ENCODE measurements at places on chromosomes 16 and 17.
A peak's percentile ranks its signal among the peaks of the same experiment; 100 is the strongest.

- no peak for DNase-seq
Observed at GRCh38 chr16:6645768-6646568, 686.7 kb upstream of the RBFOX1 start.

- no peak for DNase-seq
Observed at GRCh38 chr17:27403480-27404005, 52.7 kb upstream of the KSR1 start.

DNA sequence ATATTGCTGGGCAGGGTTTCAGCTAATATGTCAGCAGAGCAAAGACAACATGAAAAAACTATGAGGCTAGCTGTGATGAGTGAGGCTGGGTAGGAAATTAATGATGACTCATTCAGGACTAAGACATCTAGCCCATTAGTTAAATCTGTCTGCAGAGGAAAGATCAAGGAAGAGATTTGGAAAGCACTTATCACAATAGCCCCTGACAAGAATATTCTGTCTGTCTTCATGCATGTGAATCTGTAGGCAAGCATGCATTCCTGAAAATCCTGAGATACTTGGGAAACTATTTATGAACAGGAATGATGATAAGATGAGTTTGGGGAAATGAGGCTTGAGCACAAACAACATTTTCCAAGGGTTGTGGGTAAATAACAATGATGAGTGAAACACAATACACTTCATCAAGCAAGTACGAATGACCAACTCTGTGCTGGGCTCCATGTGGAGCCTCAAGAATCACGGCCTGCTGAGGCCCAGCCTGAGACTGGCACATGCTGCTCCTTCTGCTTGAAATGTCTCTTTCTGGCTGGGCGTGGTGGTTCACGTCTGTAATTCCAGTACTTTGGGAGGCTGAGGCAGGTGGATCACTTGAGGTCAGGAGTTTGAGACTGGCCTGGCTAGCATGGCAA, 96.5 kb upstream of the ASIC2 start:
- DNase-seq = no peak

GRCh38 chr17:74760404-74761105, 12.1 kb downstream of the NHERF1 start:
- no peak for DNase-seq

DNA sequence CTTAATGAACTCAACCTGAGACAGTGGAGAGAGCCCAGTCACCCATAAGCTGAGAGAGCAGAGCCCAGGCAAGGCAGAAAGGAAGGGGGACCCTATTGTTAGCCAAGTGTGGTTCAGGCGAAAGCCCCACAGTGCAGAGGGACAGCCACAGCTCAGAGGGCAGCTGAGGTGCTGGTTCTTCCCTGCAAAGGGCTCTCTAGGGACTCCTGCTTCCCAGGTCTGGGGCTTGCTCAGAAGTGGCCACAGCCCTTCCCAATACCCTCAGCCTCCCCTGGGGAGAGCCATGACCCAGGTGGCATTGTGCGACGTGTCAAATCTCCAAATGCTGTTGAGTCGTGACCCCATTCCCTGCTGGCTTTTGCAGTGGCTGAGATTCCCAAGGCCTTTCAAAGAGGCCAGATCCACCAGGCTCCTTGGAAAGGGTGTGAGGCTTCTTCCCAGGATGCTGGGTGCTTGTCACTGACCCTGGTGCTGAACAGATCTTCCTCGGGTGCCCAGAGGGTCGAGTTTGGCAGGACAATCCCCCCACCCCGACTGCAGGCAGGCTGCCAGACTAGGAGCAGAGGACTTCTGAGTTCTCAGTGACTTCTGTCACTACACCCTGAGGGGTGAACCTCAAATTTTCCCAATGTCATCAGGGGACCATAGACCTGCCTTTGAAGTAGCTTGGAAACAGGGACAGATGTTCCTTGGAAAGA, 2.5 kb upstream of the CCL17 start:
- no peak for DNase-seq

GRCh38 chr16:71559855-71560254, 17.0 kb downstream of the TAT start:
- DNase-seq = no peak

DNA sequence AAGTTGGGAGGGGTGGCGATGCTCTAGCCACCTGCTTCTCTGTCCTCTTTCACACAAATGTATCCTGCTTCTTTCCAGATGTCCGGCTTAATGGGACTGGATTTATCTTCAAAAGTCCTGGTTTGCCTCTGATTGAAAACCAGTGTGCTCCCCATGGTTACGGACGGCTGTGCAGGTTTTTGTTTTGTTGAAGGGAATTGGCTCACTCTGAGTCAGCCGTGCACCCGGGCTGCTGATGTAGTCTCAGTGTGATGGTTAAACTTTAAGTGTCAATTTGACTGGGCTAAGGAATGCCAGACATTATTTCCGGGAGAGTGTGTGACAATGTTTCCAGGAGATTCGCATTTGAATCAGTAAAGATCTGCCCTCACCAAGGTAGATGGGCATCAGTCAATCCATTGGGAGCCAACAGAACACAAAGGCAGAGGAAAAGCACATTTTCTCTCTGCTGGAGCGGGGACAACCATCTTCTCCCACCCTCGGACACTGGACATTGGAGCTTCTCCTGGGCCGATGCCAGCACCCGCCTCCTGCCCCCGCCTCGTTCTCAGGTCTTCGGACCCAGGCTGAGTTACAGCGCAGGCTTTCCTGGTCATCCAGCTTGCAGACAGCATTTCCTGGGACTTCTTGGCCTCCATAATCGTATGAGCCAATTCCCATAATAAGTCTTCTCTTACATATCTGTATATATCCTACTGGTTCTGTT, 126.9 kb upstream of the TNRC6C start:
- no peak for DNase-seq

GRCh38 chr16:57700781-57701551, 6.4 kb downstream of the DRC7 start:
- no peak for DNase-seq

GRCh38 chr17:44900894-44901293, 1.6 kb upstream of the EFTUD2 start:
- no peak for DNase-seq

DNA sequence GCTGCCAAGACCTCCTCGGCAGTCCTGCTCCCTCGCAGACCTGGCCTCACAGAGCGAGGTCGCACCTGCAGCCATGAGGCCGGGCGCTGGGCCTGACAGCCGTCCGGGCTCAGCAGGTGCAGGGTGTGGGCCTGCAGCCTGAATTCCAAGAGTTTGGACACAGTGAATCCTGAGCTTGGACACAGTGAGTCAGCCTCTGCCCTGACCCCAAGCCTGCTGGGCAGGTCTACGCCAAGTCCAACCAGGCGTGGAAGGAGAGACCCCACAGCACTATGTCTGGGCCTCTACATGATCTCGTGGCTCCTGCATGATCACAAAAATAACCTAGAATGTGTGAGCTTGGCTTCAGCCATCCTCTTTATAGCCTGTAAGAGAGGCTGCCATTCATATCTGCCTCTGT, 121.0 kb downstream of the C16orf95 start:
- DNase-seq = no peak

- DNase-seq = peak; percentile 86
Observed at GRCh38 chr16:67537636-67538591, 9.3 kb downstream of the RIPOR1 start.

Measured in GM10248 (cell line).